ENCODE measurements at places on chromosomes 16 and 17. TPM values are rescaled to one million over a fixed set of nuclear protein-coding genes. Genes with fewer than 3 reads are reported as not detected.

SMTNL2 gene
- total RNA-seq, result 0.74 TPM

C16orf89 gene
- not detected for total RNA-seq

ZNF287 gene
- total RNA-seq, result 17.4 TPM

AOC2 gene
- total RNA-seq, result 1.7 TPM

SOCS1 gene
- total RNA-seq, result 12.5 TPM

ABCA3 gene
- total RNA-seq, result 21.9 TPM

CCL18 gene
- not detected for total RNA-seq

POLR2A gene
- 79.8 TPM for total RNA-seq

SHMT1 gene
- 45.3 TPM for total RNA-seq

HOXB9 gene
- 7.1 TPM for total RNA-seq

CIBAR2 gene
- total RNA-seq, result not detected
